ENCODE measurements at places on chromosomes 4 and X. TPM values are rescaled to one million over a fixed set of nuclear protein-coding genes. Genes with fewer than 3 reads are reported as not detected.

DNA sequence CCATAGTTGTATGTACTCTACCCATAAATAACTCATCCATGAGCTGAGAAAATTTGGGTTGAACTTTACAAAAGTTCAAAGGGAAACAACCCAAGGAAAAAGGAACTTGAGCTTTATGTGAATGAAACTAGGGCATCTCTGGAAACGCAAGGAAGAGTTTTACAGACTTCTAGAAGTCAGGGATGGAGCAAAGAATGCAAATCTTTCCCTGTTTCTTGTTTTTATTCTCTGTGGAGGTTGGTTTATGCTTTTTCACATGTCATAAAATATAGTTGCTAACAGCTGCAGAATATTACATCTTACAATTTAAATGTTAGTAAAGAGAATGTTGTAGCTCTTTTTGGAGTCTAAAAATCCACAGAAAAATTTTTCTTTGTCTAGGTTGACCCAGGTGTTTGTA, 754.1 kb downstream of the PCDH7 start:
- DNase-seq: no peak

DNA sequence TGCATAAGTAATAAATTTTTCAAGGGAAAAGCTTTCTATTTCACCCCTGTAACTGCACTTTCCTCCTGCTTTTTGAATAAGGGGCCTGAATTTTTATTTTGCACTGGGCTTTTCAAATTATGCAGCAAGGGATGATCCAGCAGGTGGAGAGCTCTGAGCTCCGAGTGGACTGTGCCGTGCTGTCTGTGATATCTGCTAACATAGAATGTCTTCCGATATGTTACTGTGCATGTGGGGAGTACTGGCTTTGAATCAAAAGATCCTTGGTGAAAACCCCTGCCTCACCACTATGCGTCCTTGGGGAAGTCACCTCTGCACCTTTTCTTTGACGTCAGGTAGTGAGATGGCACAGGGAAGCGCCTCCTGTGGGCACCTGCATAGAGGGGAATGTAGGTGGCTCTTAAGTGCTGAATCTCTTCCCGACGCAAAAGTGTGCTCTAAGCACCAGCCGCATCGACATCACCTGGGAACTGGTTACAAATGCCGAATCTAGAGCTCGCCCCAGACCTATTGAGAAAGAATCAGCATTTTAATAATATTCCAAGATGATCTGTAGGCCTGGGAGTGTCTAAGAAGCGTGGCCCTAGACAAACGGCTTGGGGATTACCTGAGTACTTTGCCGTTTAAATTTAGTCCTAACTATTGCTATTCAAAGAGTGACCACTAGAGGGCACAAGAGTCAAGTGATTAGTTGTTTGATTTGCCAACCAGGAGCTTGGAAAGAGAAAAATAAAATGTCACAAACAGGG, 19.2 kb upstream of the WFS1 start:
- peak; percentile 88 for DNase-seq

GRCh38 chr4:76383001-76383400, 37.9 kb downstream of the CCDC158 start:
- no peak for DNase-seq

- no peak for DNase-seq
Observed at GRCh38 chrX:113300580-113300979, 459.9 kb upstream of the AMOT start.

- DNase-seq: no peak
Observed at GRCh38 chr4:125132729-125133128, 182.0 kb upstream of the FAT4 start.

GRCh38 chr4:114384629-114385028, 214.0 kb upstream of the UGT8 start:
- DNase-seq: peak; percentile 70

- DNase-seq: no peak
Observed at GRCh38 chr4:105417624-105418023, 56.2 kb downstream of the PPA2 start.

Gene ACTRT1
- total RNA-seq: not detected

Gene ETFDH
- 50.5 TPM for total RNA-seq
